Stimulated activated CD8-positive, alpha-beta memory T cell treated with anti-CD3 and anti-CD28 coated beads, Interleukin-15, amount 100 ng/mL, for 48 hours (primary cell): ENCODE measurements at places on chromosomes 3 and 15.

DNA sequence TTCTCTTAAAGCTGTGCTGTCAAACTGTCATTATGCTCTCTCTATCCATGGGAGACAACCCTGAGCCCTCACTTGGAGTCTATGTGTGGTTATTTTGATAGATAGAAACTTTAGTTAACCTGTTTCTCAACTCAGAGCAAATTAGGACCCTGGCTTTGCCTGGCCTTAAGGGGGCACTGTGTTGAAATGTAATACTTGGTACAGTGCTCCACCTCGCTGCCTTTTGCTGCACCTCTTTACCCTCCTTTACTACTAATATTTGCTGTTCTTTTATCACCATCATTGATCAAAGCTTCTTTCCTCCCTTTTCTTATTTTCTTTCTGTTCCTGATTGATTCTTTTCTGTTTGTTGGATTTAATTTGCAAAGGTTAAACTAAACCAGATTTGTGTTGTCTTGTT, 34.3 kb downstream of the STT3B start:
- no peak for DNase-seq

DNA sequence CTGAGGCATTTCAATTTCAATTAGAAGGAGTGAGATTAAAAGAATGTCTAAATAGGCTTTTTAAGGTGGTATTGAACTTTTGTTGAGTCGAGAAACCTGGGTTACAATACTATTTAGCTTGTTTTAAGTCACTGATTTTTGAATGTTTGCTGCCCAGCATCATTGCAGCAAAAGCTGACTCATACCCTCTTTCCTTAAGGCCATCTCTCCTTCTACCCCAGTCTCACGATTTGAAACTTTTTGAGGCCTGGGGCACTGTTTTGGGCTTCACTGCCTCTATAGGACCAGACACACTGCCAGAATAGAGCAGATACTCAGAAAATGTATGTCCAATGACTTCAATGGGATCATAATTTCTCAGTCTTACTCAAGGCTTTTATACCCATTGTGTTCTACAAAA, 319.6 kb upstream of the TGFBR2 start:
- no peak for DNase-seq

DNA sequence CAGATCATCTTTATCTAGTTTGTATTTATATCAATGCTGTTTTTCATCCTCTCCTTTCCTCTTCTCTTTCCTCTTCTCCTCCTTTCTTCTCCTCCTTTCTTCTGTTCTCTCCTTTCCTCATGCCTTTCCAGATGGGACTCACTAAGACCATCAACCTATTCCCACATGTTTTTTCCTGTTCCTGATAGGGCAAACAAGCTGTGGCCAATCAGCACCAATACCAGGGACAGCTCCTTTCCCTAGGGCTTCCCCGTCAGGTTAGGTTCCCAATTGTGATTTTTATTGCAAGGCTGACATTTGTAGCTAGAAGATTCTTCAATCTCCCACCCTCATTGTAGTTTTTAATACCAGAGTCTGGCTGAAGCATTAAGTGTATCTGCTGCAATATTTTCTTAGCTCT, 76.3 kb upstream of the COL8A1 start:
- DNase-seq: no peak

- DNase-seq: no peak
These were observed 113.3 kb downstream of the ANP32A start for GRCh38 chr15:68707386-68707785.

- no peak for DNase-seq
These were observed 581 bp downstream of the SH3BP5 start for GRCh38 chr3:15331606-15332404.

GRCh38 chr15:29840926-29841325, 18.7 kb upstream of the TJP1 start:
- no peak for DNase-seq

GRCh38 chr3:104452697-104453096, 914.0 kb upstream of the ALCAM start:
- no peak for DNase-seq

DNA sequence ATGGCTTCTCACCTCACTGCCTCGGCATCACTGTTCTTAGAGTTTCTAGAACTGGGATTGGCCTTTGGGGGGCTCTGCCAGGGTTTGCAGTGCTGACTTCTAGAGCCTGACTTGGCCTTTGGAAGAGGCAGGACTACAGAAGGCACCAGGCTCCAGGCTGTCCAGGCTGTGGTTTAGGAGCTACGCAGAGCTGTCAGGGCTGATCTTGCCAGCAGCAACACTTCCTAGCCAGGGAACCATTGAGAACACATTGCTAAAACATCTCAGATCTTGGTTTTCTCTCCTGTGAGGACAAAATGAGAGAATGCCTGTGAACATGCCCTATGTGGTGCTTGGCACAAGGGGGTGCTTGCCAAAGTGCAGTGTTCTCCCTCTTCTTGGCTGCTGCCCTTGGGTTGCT, 34.6 kb upstream of the APEH start:
- DNase-seq: no peak

DNA sequence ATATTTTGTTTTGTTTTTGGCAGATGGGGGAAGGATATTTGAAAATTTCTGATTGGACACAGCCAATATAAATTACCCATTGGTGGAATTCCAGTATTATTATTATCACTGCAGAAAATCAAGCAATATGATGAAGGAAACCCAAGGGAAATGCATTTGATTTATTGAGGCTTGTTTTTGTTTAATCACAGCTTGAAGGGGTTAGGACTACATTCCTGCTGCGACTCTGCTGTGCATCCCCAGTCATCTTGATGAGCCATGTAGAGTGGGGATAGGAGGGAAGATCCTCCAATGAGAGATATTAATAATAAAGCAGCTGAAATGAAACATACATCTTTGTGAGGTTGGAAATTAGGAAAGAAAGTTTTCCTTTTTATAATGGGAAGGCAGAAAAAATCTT, 208.6 kb downstream of the GAP43 start:
- no peak for DNase-seq

DNA sequence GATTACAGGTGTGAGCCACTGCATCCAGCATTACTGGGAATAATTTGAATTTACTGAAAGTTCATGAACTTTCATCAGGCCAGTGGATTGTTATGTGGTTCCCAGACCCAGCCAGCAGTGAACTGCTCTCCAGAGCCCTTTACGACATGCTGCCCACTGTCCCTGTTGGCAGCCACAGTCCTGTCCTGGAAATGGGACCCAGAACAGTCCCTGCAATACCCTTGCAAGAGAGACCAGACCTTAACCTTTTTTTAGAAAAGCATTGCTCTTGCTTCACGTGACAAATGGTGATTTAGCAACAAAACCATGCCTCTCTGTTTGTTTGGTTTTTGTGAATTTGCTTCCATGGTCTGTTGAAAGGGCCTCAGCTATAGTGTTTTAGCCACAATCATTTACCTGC, 367.3 kb upstream of the C2CD4B start:
- DNase-seq: no peak

GRCh38 chr3:171824116-171824515, 13.8 kb upstream of the PLD1 start:
- DNase-seq: no peak
